Non-pigmented ciliary epithelial cell (primary cell): ENCODE measurements at places on chromosomes 2 and 18.
A peak's percentile ranks its signal among the peaks of the same experiment; 100 is the strongest.

- no peak for DNase-seq
These were observed 4.3 kb upstream of the SPATS2L start for GRCh38 chr2:200301953-200302858.

- DNase-seq = no peak
These were observed 1006.1 kb upstream of the CELF4 start for GRCh38 chr18:38571651-38572050.

DNA sequence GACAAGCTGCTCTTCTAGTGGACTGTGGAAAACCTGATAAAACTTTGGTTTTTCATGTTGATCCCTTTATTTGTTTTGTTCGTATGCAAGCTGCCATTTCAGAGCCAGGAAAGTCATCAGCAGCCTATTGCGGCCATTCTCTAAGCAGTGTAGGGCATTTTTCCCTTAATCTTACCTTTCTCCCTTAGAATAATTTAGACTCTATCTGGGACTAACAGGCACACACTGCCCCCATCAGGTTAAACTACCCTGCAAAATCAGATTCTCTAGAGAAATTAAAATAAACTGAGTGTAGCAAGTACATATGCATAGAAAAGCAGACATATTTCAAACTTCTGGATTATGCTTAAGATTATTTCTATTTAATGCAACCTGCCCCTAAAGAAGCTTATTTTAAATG is 347.5 kb downstream of the METTL4 start:
- peak; percentile 26 for DNase-seq

DNA sequence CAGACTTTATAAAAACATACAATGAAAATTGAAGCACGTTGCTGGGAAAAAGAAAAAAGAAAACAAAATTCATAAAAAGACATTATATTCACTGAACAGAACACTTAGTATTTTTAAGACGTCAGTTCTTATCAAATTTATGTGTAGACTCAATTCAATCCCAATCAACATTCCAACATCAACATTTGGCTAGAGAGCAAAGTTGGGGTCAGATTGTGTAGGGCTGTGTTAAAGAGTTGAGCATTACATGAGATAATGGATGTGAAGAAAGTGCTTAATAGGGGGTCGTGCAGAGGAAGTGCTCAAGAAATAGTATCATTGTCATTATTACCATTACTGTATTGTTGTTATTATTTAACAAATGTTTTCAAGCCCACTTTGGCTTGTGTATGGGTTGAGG is 154.1 kb upstream of the TNP1 start:
- no peak for DNase-seq

GRCh38 chr2:70942396-70943204 is 6.9 kb downstream of the ATP6V1B1 start:
- no peak for DNase-seq
